Bronchial epithelial cell (primary cell): ENCODE measurements at places on chromosomes 3 and 15. TPM values are rescaled to one million over a fixed set of nuclear protein-coding genes. Genes with fewer than 3 reads are reported as not detected.

Gene PCSK6
- total RNA-seq = 6.8 and 12.3 TPM in 2 replicates

Gene SCN5A
- under 0.01 TPM in 1 of 2 replicates, not detected in the other for total RNA-seq

Gene ABTB1
- 4.7 and 5.8 TPM in 2 replicates for total RNA-seq

Gene NGLY1
- 24.0 and 32.0 TPM in 2 replicates for total RNA-seq

Gene TOPBP1
- 12.4 and 14.2 TPM in 2 replicates for total RNA-seq

Gene CYP11A1
- total RNA-seq = not detected in 2 replicates

Gene A4GNT
- total RNA-seq = not detected in 2 replicates

Gene C3orf62
- 0.79 and 1.8 TPM in 2 replicates for total RNA-seq

Gene ADAMTS17
- 1.1 and 2.0 TPM in 2 replicates for total RNA-seq

Gene TM4SF1
- 23.2 and 63.9 TPM in 2 replicates for total RNA-seq

Gene SEMA5B
- total RNA-seq = under 0.01 and 0.38 TPM in 2 replicates

Gene USP50
- total RNA-seq = not detected in 2 replicates

Gene ZNF502
- 4.4 and 5.8 TPM in 2 replicates for total RNA-seq

Gene PTPRG
- 9.6 and 11.1 TPM in 2 replicates for total RNA-seq

Gene IMPG2
- under 0.01 and 0.13 TPM in 2 replicates for total RNA-seq

Gene PKM
- 1,045 and 1,080 TPM in 2 replicates for total RNA-seq

Gene GUCA1C
- total RNA-seq = not detected in 2 replicates

Gene LXN
- total RNA-seq = 3.5 and 6.8 TPM in 2 replicates

Gene STAC
- total RNA-seq = 0.51 and 1.1 TPM in 2 replicates

Gene PODXL2
- 1.8 and 3.4 TPM in 2 replicates for total RNA-seq

Gene MYLK
- 2.6 and 3.2 TPM in 2 replicates for total RNA-seq

Gene CCDC9B
- 12.1 and 17.3 TPM in 2 replicates for total RNA-seq

Gene P2RY13
- not detected in 2 replicates for total RNA-seq

Gene SCN11A
- total RNA-seq = not detected in 2 replicates

Gene C2CD4B
- total RNA-seq = 0.26 TPM in 2 replicates

Gene ATP8B4
- total RNA-seq = 0.26 and 1.1 TPM in 2 replicates

Gene GABRG3
- total RNA-seq = not detected in 2 replicates

Gene RARB
- total RNA-seq = 0.13 and 0.26 TPM in 2 replicates

Gene MASP1
- 0.13 and 3.9 TPM in 2 replicates for total RNA-seq
